ENCODE measurements at places on chromosomes 13 and 19.
A peak's percentile ranks its signal among the peaks of the same experiment; 100 is the strongest.

DNA sequence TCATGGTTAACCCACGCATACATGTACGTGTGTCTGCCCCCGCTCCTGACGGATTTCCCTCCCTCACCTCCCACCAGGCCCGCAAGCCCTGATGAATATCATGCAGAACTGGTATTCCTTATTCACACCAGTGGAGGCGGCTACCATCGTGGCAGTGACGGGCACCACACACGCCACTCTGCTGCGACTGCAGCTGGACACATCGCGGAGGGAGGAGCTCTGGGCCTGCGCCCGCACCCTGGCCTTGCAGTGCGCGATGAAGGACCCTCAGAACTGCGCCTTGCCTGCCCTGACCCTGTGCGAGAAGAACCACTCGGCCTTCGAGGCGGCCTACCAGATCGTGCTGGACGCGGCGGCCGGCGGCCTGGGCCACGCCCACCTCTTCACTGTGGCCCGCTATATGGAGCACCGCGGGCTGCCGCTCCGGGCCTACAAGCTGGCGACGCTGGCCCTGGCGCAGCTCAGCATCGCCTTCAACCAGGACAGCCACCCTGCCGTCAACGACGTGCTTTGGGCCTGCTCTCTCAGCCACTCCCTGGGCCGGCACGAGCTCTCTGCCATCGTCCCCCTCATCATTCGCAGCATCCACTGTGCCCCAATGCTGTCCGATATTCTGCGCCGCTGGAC, 35.0 kb downstream of the ZSWIM4 start:
- DNase-seq, result no peak

- no peak for DNase-seq
These were observed at the start of gene SLC10A2 for GRCh38 chr13:103066079-103066780. Gene SLC10A2, minus strand, starts transcription at chr13:103066417. Its CDS starts 168 bp downstream, at chr13:103066249.

DNA sequence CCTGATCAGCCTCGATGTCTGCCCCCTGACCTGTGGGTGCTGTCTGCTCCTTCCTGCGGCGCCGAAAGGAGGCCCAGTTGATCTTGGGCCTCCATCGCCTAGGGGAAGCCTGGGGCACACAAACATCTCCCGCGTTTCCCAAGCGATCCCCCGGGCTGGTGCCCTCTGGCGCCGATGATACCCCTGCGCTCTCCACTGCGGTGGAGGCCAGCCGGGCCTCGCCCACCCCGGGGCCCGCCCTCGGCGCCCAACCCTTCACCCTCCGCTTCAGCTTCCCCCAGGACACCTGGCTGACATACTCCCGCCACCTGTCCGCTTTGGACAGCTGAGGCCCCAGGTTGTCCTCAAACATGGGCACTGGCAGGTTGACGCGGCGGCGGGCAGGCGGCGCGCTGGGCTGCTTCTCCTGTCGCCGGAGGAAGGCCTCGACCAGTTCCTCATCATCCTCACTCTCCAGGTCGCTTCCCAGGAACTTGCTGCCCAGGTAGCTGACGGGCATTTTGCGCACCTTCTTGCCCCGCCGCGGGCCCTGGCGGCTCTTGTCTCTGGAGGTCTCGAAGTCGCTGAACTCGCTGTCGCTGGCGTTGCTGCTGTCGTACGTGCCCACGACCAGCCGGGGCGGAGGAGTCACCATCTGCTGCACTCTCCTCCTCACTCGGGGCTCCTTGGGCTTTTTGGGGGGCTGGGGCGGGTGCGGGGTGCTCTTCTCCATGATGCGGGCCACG, 1.3 kb downstream of the CCDC8 start:
- no peak for DNase-seq

DNA sequence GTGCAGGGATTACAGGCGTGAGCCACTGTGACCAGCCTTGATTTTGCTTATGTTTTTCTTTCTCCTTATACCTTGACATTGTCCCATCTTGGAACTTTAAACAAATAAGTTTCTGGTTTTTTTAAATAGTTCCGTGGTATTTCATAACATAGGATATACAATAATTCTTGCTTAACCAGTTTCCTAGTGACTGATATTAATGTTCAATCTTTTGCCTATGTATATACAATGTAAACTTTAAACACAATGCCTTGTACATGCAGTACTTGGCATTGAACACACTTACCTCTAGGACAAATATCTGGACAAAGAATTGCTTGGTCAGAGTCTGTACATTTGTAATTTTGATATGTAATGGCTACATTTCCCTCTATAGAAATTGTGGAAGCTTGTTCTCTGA, 24.4 kb upstream of the SPACA4 start:
- no peak for DNase-seq

GRCh38 chr19:49145573-49146407, 9.4 kb downstream of the HRC start:
- peak; percentile 90 for DNase-seq

GRCh38 chr13:20407759-20408158, 117.9 kb downstream of the CRYL1 start:
- no peak for DNase-seq

- DNase-seq, result no peak
These were observed 52.9 kb downstream of the MBNL2 start for GRCh38 chr13:97274829-97275649.

- DNase-seq, result no peak
These were observed 837.3 kb upstream of the KLHL1 start for GRCh38 chr13:70945506-70945905.

GRCh38 chr13:102968572-102969228, 97.5 kb downstream of the SLC10A2 start:
- peak; percentile 4 for DNase-seq

GRCh38 chr13:25301347-25302113, at the start of gene NUP58:
Gene NUP58, plus strand, starts transcription at chr13:25301625. Its CDS starts 149 bp downstream, at chr13:25301774.
- DNase-seq, result peak; percentile 68

GRCh38 chr19:11181488-11181887, 15.9 kb downstream of the KANK2 start:
- DNase-seq, result no peak

DNA sequence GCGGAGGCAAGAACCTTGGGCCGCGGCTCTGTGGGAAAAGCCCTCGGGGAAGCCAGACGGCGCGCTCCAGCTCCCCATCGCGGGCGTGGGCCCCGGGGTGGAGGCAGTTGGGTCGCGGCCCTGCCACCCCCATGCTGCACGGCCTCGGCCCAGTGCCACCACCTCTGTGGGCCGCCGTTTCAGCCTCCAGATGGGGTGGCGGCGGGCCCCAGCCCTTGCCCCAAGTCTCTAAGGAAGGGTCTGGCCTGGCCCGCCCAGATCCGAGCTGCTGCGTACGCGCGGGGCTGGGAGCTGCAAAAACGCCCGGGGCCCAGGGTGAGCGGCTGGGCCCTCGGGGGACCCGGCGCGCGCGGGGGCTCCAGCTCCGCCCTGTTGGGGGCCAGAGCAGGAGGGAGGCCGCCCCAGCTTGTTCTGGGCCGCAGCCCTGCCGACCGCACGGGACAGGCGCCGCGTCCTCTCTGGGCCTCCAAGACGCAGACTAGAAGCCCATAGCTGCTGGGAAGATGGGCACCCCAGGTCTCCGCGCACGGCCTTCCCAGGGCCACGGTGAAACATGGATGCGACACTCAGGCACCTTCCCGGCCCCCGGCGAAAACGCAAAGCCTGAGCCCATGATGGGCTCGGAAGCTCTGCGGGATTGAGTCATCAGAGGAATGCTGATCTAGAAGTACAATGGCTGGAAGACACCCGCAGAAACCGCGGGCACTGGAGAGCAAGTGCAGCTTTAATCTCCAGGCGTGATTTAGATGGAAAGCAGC, 110.1 kb downstream of the KCTD15 start:
- no peak for DNase-seq

DNA sequence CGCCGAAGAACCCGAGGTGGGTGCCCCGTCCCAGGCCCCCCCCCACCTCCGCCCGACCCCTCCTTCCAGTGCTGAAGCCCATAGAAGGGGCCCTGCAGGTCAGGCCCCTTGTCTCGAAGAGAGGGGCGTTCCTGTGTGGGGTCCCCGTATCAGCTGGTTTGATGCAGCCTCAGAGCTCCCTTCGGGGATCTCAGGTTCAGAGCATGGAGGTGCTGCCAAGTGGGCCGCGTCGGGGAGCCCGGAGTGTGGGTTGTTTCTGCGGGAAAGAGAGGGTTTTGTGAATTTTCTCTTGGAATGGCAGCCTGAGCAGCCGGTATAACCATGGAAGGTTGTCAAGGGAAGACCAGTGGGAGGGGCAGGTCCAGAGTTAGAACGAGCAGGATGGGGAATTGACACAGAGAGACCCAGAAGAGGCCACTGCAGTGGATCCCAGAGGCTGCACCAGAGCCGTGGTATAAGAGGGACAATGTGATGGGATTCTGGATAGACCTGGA, 384 bp downstream of the TRAPPC2B start:
- no peak for DNase-seq

DNA sequence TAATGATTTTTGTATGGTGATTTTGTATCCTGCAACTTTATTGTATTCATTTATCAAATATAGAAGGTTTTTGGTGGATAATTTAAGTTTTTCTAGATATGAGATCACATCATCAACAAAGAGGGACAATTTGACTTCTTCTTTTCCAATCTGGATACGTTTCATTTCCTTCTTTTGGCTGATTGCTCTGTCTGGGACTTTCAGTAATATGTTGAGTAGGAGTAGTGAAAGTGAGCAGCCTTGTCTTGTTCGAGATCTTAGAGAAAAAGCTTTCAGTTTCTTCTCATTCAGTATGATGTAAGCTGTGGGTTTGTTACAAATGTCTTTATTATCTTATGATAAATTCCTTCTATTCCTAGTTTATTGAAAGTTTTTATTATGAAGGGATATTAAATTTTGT, 352.0 kb upstream of the DACH1 start:
- DNase-seq, result no peak

DNA sequence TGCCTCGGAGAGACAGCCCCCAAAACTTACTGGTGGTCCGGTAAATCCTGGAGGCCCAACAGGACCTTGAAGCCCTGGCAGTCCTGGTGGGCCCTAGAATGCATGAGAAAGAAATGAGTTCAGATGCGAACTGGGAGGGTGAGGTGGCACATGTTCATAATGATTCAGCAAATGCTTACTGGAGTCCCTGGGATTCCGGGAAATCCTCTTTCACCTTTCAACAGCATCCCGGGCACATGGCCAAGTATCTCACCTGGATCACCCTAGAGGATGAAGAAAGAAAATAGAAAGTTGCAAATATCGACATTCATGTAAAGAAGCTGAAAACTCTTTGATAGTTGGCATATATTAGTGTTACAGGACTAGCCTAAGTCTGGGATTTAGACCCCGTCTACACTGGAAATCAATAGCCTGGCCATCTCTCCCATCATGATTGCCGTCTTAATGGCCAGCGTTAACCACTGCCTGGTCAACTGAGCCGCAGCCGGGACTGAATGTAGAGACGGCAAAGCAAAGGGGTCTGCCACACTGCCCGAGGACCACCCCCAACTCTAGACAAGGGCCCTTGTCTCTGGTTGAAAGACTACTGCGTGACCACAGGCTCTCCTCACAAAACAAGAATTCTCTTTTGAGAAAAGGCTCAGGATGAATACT, 96.9 kb downstream of the COL4A1 start:
- DNase-seq, result no peak

- no peak for DNase-seq
These were observed 147.0 kb downstream of the SHISA2 start for GRCh38 chr13:25904830-25905229.

GRCh38 chr19:16368385-16369305, 44.0 kb downstream of the KLF2 start:
- DNase-seq, result no peak

DNA sequence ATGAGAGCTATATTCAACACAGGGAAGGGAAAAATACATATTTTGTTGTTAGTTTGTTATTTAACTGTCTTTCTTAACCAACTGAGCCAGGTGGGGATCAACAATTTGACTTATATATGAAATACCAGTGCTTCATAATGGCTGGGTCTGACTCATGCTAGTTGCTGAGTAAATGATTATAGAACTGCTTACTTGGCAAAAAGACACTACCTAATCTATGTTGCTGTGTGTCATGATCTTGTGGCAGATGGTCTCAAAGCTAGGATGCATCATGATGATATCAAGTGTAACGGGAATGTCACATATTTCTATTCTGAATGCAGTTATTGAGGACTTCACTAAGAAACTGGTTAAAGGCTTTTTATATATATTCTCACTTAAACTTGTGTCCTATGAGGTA, 727.4 kb upstream of the SLITRK1 start:
- no peak for DNase-seq

- no peak for DNase-seq
These were observed 4.8 kb downstream of the ADPRHL1 start for GRCh38 chr13:113448545-113448884.

DNA sequence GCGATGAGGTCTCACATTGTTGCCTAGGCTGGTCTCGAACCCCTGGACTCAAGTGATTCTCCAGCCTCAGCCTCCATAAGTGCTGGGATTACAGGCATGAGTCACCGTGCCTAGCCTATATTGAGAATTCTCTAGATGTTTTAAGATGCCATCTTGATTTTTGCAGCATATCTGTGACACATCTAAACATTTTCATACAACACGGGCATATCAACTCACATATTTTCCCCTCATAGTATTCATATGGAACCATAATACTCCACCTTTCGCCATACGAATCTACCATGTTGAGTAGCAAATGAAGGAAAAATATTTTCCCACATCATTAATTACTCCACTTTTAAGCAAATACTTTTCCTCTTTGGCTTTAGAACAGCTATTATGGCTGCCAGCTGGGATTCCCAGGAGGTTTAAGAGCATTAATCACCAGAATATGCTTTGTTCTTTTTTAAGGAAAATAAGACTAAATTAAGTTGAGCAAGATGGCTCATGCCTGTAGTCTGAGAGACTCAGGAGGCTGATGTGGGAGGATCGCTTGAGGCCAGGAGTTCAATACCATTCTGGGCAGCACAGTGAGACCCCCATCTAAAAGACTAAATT, 56.9 kb upstream of the GTF2F2 start:
- DNase-seq, result no peak

DNA sequence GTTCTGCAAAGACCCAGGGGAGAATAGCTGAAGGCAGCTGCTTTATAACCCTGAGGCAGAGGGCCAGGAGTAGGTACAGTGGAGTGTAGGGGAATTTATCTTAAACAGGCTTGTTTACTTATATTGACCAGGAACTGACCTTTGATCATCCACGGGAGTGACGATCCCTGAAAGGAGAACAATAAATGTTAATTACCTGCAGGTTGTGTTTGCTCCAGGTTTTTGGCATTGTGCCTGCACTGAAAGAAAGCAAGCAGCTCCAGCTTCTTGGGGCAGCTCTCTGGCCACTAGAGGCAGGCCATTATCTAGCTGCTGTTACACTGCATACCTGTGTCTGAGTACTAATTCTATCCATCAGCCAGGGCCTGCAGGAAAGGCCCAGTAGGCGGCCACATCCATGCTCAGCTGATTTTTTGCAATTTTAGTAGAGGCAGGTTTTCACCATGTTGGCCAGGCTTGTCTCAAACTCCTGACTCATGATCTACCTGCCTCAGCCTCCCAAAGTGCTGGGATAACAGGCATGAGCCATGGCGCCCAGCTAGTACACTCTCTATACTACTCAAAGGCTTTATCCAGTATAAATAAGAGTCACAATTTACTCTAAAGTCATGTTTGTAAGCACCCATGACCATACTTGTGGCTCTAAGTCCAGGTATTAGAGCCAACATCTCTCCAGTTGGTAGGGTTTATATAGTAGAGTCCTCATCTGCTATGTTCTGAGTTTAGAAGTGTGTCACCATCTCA, 8.5 kb upstream of the ZNF91 start:
- DNase-seq, result peak; percentile 58

Measured in HuH-7.5 (cell line).